Fibroblast of lung (primary cell): ENCODE measurements at places on chromosomes 11 and 22.

DNA sequence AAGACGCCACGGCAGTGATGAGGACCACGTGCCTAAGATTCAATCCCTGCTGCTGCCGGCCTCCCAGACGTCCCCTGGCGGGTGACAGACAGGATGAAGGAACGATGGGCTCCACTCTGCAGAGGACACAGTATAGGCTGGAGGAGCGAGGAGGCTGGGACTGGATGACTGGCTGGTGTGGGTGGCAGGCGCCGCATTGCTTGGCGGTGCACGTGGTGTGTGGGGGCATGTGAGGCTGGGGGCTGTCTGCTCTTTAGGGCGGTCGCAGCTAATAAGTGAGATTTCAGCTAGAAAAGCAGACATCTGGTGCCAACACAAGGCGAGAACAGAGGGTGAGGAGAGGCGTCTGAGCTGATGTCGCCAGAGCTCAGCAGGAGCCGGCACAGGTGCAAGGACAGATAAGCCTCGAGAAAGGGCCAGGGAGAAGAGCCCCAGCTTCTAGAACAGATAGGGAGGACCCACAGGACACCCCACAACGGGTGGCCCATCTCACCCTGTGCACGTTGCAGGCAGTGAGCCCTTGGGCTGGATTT lies 33.2 kb downstream of the TSPAN4 start:
- no peak for DNase-seq

DNA sequence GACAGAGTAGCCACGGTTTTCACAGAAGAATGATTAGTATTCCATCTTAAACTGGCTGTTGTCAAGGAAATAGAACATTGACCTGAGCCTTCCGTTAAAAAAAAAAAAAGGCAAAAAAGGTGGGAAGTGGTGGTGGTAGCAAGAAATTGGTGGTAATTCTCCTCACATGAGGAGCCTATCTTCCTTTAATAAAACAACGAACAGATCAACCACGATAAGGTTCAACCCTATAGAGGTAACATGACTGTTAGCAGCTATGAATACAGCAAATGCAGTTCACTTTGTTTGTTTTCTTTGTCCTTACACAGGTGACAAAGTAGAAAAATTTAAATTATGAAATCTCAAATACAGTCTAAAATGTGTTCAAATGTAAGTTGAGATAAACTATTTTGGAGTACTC lies 181.6 kb downstream of the TTC28 start:
- no peak for DNase-seq

DNA sequence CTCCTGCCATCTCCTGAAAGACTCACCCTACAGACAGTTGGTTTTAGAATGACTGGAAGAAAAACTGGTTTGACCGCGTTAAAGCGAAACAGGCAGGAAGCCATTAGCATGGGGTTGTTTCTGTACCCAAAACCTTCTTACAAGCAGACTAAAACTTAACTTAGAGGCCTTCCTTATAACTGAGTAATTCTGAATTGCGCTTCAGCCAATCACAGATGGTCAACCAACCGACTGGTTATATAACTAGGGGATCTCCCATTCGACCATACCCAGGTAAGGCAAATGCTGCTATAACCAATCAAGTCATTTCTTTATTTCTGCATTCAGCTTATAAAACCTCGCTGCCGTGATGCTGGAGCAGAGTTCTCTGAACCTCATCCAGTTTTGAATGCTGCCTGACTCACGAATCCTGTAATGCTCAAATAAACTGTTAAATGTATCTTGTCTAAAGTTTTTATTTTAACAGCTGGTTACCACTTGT lies 87.8 kb upstream of the DRD2 start:
- DNase-seq: no peak

DNA sequence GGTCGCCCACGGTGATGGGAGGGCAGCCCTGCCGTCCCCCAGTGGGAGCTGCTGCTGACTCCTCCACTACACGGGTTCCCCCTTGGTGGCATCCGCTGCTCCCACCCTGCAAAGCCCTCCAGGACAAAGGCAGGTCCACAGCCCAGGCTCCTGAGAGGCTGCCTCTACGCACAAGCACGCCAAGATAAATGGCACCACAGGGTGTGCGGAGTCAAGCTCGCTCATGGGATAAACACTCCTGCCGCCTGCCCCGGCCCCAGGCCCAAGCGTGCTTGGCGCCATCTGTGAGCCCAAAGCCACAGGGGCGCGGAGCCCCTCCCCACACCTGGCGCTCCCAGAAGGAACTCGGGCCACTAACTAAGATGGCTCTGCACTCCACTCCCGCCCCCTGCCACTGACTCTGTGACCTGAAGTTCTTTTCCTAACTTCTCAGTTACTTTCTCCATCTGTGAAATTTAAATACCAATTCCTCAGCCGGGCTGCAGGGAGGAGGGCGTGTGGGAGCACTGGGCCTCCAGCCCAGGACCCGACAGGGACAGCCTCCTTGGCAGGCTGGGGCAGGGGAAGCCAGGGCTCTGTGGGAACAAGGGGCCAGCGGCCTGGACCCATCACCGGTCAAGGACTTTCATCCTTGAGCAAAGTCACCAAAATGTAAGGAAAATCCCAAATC lies 14.9 kb downstream of the EHD1 start:
- DNase-seq: peak; percentile 73

DNA sequence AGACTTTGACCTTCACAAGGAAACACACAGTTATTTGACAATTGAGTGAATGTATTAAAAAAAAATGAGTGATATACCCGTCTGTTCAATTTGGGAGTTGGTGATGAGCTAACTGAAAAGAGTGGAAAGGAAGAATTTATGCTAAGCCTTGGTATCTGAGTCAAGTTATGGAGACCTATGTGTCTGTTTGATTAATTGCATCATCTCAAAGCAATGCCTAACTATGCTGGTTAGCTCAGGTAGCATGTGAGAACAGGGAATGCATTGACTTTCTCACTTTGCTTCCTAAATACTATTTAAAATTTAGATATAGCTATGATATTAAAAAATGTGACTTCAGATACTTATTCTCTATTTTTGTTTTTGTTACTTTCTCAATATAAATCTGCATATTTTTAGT lies 110.5 kb downstream of the DDX10 start:
- peak; percentile 16 for DNase-seq

DNA sequence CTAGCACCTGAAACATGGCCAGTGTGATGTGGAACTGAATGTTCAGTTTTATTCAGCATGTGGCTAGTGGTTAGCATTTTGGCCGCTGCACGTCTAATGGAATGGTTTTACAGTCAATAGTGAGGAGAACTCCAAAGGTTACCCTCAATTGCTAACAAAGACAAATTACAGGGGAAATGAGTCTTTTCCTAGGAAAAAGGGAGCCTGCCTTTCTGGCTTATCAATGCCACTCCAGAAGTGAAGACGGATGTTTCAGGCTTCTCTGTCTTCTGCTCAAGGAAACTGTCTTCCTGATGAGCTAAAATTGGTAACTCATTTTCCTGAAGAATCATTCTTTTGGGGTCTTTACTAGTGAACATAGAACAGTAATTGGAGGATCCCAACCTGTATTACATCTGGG lies 84.3 kb upstream of the CRTAM start:
- no peak for DNase-seq

DNA sequence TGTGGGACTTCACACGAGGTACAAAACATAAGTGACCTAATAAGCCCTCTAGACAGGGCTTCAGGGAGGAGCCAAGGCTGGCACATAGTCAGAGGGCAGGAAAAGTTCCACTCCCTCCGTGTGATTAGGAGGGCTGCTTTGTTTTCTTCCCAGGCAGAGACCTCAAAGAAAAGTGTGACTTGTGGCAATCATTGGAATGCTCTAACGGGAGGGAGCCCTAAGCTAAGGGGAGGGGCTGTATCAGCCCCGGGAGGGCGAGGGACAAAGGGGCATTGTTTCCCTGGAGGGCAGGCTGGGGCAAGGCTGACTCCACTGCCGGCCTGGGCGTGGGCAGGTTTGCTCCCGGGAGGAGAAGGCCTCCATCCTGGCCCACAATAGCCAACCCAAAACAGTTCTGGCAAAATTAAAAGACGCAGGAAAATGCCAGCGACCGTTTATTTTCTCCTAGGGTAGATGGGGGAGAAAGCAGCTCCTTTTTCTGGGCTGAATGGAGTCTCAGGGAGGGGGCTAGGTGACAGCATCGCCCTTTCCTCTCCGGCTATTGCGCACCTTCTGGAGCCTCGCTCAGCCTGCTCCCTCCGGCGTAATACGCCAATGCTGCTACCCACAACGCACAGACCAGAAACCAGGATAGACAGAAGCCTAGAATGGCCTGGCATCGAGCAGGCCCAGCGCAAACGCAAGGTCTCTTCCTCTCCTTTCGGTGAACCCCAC lies 60.2 kb downstream of the ENDOD1 start:
- DNase-seq: no peak

DNA sequence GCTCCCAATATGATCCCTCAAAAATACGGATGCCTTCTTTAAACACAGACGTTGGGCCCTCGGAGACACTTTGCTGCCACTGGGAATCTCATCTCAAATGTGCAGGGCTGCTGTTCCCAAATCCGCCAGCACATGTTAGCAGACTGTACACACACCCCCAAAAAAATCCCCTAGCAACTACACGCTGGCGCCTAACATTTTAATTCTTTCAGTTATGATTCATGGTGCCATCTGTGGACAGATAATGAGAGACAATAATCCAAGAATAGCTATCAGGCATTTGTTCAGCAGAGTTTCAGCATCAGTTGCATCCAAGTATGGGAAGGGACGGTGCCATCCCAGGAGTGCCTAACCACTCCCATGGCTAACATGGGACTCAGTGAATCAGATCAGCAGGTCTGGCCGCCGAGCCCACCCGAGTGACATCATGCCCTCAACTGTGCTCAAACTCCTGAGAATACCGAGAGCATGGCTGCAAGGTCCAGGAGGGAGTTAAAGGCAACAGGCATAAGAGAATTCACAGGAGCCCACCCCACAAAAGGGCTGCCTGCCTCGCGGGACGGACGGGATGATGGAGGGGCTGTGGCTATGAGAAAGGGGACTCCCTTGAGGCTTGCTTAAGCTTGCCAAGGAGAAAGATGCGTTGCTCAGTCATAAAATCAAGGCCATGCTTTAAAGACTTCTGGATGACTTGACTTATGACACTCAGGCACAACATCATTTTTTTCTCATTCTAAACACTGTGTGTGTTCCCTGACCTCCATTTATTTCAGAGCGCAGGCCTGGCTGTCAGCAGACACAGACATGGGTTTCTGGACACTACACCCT lies 337.0 kb downstream of the SHANK2 start:
- DNase-seq: no peak

DNA sequence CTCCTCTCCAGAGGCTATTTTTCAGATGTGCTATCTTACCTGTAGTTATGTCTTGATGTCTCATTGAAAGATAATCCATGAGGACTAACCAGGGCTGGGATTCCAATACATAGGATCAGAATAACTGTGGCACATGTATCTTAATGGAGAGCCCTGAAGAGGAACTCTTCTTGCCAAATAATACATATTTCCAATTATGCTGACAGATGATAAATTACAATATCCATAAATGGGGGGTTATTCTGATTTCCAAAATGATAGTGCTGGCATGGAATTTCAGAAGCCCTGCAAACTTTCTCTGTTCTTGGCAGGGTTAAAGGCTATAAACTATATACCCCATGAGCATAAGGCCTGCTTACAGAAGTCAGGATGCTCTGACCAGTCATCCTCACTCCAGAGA lies 154.2 kb downstream of the ATG16L2 start:
- DNase-seq: no peak
